ENCODE measurements at places on chromosomes 4 and X. TPM values are rescaled to one million over a fixed set of nuclear protein-coding genes. Genes with fewer than 3 reads are reported as not detected.
A peak's percentile ranks its signal among the peaks of the same experiment; 100 is the strongest.

DNA sequence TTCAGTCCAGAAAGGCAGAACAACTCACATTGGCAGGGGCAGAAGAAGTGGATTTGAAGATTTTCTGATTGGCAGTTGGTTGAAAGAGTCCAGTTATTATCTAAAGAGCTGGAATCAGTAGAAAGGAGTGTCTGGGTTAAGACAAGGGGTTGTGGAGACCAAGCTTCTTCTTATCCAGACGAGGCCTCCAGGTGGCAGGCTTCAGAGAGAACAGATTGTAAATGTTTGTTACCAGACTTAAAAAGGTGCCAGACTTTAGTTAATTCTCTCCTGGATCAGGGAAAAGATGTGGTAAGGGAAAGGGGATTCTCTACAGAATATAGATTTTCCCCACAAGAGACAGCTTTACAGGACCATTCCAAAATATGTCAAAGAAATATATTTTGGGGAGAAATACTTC is 36.7 kb upstream of the TLR3 start:
- H3K36me3 ChIP-seq, result no peaks in the 10 kb centered on the region
- peaks cover 34% of the 10 kb centered on the region for H3K27me3 ChIP-seq
- H3K27ac ChIP-seq, result no peak overlapping the region
- H3K4me1 ChIP-seq, result no peaks in the 10 kb centered on the region
- H3K4me3 ChIP-seq, result no peak overlapping the region
- peak; percentile 21 for DNase-seq

DNA sequence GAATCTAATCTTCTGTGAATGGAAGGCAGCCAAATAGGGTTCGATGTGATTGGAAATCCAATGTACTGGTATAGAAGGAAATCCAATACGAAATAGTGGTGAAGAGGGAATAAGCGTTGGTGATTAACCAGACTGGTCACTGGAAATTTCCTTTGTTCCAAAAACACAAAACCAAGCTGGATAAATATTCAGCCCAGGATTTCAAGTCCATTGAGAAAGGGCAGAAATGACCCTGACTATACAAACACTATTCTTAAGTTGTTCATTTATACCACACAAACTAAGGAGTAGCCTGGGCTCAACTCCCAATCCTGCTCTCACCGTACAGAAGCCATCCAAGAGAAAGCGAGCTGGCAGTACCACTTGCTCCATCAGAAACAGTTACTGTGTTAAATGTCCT is 32.2 kb downstream of the PCDH19 start:
- H3K27ac ChIP-seq, result no peak overlapping the region
- H3K4me3 ChIP-seq, result no peak overlapping the region

GRCh38 chrX:153381684-153382532 is 19.2 kb downstream of the PNMA6E start:
- no peaks in the 10 kb centered on the region for H3K36me3 ChIP-seq
- peaks cover 3% of the 10 kb centered on the region for H3K4me1 ChIP-seq
- H3K27me3 ChIP-seq, result no peaks in the 10 kb centered on the region

DNA sequence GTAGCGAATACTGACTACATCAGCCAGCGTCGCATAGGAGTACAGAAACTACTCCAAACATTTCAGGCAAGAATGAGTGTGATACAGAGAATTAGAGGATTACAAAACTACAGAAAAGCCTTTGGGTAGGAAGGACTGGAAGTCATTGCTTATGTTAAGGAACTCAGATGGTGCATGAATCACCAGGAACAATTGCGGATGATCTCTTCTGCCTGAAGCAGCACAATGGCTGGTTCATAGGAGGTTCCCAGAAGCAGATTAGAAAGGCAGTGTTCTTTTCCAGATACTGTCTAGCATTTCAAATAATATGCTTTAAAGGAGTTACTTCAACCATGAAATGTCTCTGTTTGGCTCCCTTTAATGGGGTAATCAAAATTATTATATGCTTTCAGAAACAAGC is 42.5 kb upstream of the MAP9 start:
- H3K27me3 ChIP-seq, result no peaks in the 10 kb centered on the region
- H3K4me1 ChIP-seq, result no peaks in the 10 kb centered on the region
- no peak overlapping the region for H3K27ac ChIP-seq
- no peak overlapping the region for H3K4me3 ChIP-seq
- no peaks in the 10 kb centered on the region for H3K36me3 ChIP-seq

DNA sequence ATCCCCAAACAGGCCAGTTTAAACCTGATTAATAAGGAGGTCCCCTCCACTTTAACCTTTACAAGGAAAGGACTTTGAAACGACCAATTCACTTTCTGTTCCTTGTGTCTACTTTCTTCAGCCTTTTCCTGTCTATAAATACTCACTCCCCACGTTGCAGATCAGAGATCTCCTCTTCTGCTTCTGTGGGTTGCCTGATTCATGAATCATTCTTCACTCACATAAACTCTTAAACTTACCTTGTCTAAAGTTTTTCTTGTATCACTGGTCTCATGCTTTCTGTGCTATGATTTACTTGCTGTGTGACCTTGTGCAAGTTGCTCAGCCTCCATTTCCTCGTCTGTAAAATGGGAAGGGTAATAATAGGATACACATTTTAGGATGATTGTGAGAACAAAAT is 236.1 kb downstream of the QDPR start:
- no peaks in the 10 kb centered on the region for H3K27me3 ChIP-seq
- H3K4me1 ChIP-seq, result peaks cover 16% of the 10 kb centered on the region
- peak; percentile 9 for DNase-seq
- H3K27ac ChIP-seq, result no peak overlapping the region
- no peak overlapping the region for H3K4me3 ChIP-seq

GRCh38 chr4:91220315-91220714 is 1083.5 kb upstream of the GRID2 start:
- no peak overlapping the region for H3K4me3 ChIP-seq
- H3K27ac ChIP-seq, result no peak overlapping the region
- no peaks in the 10 kb centered on the region for H3K4me1 ChIP-seq
- H3K36me3 ChIP-seq, result no peaks in the 10 kb centered on the region

DNA sequence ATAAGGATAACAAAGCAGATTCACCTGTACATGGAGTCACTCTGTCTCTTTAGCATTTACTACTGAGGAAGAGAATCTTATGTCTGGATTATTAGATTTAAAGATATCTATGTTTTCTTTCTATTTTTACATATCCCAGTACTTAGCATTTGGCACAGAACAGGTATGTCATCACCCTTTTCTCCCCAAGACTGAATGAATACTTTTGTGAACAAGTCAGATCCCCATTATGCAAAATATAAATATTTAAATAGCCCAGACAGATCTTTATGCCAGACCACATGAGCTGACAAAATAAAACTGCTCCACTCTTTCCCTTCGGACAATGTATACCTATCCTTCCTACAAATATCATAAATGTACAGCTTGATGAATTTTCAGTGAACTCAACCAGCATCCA is 94.5 kb downstream of the CASK start:
- no peaks in the 10 kb centered on the region for H3K27me3 ChIP-seq
- no peak overlapping the region for H3K4me3 ChIP-seq
- no peaks in the 10 kb centered on the region for H3K36me3 ChIP-seq
- peak; percentile 4 for DNase-seq
- peaks cover 32% of the 10 kb centered on the region for H3K4me1 ChIP-seq
- no peak overlapping the region for H3K27ac ChIP-seq

DNA sequence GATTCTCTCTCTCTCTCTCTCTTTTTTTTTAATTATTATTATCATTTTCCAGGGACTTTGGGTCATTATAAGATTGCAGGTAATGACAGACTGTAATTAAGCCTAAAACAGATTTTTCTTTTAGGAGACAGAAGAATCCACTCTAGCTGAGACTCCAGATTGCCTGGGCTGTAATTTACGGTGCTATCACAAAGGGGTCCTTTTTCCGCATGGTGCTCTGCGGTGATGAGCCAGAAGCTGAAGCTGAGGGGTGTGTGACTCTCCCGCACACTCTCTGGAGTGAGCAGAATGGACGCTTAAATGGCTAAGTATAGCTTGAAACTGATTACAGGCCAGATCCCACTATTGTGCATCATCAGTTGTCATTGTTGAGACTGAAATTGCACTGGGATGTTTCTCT is 50.0 kb downstream of the LGI2 start:
- DNase-seq, result no peak
- 0 out of 2 replicates have a peak, but pooled peaks cover 4% of the 10 kb centered on the region for H3K4me1 ChIP-seq
- H3K4me3 ChIP-seq, result no peak overlapping the region
- no peaks in the 10 kb centered on the region for H3K27me3 ChIP-seq
- H3K36me3 ChIP-seq, result no peaks in the 10 kb centered on the region
- H3K27ac ChIP-seq, result no peak overlapping the region

GRCh38 chr4:89364541-89364940 is 56.9 kb upstream of the GPRIN3 start:
- H3K27me3 ChIP-seq, result peaks cover 7% of the 10 kb centered on the region
- no peaks in the 10 kb centered on the region for H3K4me1 ChIP-seq
- DNase-seq, result no peak

DNA sequence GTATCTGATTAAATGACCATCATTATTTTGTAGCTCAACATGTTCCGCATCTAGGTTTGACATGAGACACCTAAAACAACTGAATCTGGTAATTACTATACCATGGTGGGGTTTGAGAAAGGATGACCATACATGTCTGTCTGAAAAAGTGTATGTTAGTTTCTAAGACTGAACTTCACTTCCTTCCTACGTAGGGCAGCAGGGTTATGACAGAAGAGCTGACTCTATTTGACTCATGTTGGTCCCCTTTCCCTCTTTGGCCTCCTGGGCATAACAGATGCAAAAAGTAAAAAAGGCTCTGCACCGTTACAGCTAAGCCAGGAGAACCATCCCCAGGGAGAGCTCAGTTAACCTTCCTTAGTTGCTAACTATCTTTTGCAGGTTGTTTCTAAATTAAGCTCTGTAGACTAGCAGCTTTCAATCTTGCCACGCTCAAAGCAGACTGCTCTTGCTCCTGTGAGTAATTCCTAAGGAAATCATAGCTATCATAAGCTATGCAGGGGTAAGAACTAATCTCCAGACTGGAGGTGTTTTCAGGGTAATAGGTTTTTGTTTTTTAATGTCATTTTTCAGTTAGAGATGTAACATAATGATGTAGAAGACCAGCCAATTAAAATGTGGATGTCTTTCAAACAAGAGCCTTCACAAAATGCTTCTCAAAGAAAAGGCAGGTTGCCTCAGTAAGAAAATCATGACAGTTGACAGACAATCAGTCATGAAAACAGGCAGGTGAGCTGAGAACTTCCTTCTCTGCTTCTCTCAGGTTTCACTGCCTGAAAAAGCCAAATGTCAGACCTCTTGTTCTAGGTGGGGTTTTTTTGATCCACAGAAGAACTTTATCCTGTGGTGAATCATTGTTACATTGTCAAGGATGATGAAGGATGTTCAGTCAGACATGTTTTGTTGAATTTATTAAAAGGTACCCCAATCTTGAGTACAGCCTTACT is 66.9 kb upstream of the DAPP1 start:
- H3K27me3 ChIP-seq, result no peaks in the 10 kb centered on the region
- H3K4me3 ChIP-seq, result no peak overlapping the region
- no peak for DNase-seq
- H3K36me3 ChIP-seq, result no peaks in the 10 kb centered on the region
- H3K4me1 ChIP-seq, result no peaks in the 10 kb centered on the region

GRCh38 chr4:168796362-168797106 is 213.5 kb downstream of the CBR4 start:
- H3K4me3 ChIP-seq, result no peak overlapping the region
- no peaks in the 10 kb centered on the region for H3K36me3 ChIP-seq
- DNase-seq, result peak; percentile 60
- no peaks in the 10 kb centered on the region for H3K27me3 ChIP-seq

DNA sequence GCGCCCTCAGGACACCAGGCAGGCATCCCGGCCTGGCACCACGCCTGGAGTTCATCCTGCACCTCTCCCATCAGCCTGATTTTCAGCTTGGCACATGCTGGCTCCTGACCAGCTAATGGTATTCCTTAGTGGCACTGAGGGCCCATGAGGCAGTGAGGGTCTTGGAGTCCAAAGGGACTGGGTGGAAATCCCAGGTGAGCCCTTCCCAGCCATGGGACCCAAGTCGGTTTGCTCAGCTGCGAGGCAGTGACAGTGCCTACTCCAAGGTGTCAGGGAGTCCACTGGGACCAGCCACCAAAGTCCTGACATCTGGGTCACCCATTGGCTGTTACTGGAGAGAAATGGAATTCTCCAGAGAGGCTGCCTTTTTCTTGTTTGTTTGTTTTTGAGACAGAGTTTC is 4.9 kb downstream of the SSR4 start:
- no peaks in the 10 kb centered on the region for H3K4me1 ChIP-seq
- H3K36me3 ChIP-seq, result no peaks in the 10 kb centered on the region
- H3K27ac ChIP-seq, result no peak overlapping the region
- H3K4me3 ChIP-seq, result no peak overlapping the region

GRCh38 chr4:173522160-173522950 is 7.7 kb downstream of the HAND2 start:
- H3K27ac ChIP-seq, result peak overlapping the region; percentile 100
- no peaks in the 10 kb centered on the region for H3K36me3 ChIP-seq
- peaks cover 45% of the 10 kb centered on the region for H3K4me1 ChIP-seq
- peak overlapping the region; percentile 97 for H3K4me3 ChIP-seq
- H3K27me3 ChIP-seq, result no peaks in the 10 kb centered on the region
- DNase-seq, result peak; percentile 99

- no peak overlapping the region for H3K27ac ChIP-seq
- H3K36me3 ChIP-seq, result no peaks in the 10 kb centered on the region
- no peaks in the 10 kb centered on the region for H3K27me3 ChIP-seq
- no peak for DNase-seq
- H3K4me3 ChIP-seq, result no peak overlapping the region
These were observed 322.0 kb downstream of the FSTL5 start for GRCh38 chr4:161841759-161842158.

DNA sequence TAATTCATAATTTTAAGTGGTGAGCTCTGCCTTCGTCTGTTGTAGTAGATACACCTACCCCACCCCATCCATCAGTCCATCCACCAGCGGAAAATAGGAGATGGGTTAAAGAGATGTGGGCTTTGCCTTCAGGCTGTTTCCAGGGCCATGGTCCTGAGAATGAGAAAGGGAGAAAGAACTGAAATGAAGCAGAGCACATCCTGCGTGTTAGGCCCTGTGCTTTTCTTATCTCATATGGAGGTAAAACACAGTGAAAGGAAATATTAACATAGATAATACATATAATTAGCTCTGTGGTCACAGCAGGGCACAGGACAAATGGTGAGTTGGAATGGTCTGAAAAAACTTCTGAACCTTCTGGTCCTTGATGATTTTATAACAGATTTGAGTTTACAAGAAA is 393.5 kb downstream of the BMPR1B start:
- no peak overlapping the region for H3K27ac ChIP-seq
- peaks cover 5% of the 10 kb centered on the region for H3K4me1 ChIP-seq
- DNase-seq, result no peak
- H3K4me3 ChIP-seq, result no peak overlapping the region
- H3K27me3 ChIP-seq, result no peaks in the 10 kb centered on the region
- H3K36me3 ChIP-seq, result no peaks in the 10 kb centered on the region

DNA sequence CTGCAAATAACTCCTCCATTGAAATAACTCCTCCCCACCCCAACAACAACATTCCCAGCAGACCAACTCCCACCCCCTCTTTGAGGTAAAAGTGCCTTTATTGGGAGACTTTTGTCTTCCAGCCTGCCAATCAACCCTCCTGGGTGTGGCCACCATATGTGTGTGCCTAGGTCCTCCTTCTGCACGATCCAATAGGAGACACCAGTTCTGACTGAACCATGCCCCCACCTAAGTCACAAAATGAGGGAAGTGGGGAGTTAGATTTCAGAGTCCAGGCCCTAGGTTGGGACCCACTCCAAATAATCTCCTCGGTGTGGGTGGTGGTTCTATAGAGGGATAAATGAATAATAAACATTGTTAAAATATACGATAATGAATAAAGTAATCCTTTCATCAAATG is 3.0 kb downstream of the PLP2 start:
- H3K27me3 ChIP-seq, result no peaks in the 10 kb centered on the region
- no peaks in the 10 kb centered on the region for H3K4me1 ChIP-seq
- DNase-seq, result no peak
- H3K27ac ChIP-seq, result no peak overlapping the region
- H3K36me3 ChIP-seq, result no peaks in the 10 kb centered on the region
- no peak overlapping the region for H3K4me3 ChIP-seq

The IDUA gene
- 28.8 TPM for polyA plus RNA-seq

The CSAG2 gene
- not detected for polyA plus RNA-seq

The IL1RAPL2 gene
- not detected for polyA plus RNA-seq

The GABRG1 gene
- not detected for polyA plus RNA-seq

The GUCY1A1 gene
- polyA plus RNA-seq, result not detected

The DCHS2 gene
- polyA plus RNA-seq, result not detected

The UGT2B7 gene
- polyA plus RNA-seq, result not detected
